ENCODE measurements at places on chromosomes 2 and 18.

- no peak for DNase-seq
Observed at GRCh38 chr18:63890237-63890949, 2.9 kb downstream of the SERPINB2 start.

DNA sequence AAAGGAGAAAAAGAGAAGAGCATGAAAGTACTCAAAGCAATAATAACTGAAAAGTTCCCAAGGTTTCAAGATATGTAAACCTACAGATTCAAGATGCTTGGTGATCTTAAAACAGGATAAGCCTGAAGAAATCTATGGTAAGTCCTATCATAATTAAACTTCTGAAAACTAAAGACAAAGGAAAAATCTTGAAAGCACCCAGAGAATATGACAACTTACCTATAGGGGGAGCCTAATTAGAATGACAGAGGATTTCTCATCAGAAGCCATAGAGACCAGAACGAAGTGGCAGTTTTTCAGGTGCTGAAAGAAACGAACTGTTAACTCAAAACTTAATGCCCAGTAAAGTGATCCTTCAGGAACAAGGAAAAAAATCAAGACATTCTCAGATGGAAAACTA lies 59.7 kb downstream of the XDH start:
- DNase-seq = no peak

- DNase-seq = peak; percentile 31
Observed at GRCh38 chr18:63339920-63340484, 20.4 kb upstream of the BCL2 start.

- no peak for DNase-seq
Observed at GRCh38 chr18:21833604-21834298, 93.2 kb downstream of the MIB1 start.

DNA sequence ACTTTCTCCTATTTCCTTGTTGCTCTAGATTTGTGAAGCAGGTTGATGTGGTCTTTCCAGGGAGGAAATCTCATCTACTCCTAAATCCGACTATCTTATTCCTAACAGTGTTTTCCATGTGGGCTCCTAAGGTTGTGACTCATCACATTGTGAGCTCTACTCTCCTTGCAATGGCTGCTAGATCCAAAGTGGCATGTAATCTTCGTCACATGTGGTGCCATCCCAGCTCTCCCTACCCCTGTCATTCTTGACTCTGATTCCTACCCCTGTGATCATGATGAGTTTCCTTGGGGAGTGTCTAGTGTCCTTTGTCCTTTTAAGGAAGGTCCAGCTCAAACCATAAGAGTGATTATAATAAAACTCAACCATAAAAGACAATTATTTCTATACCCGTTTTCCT lies 47.3 kb upstream of the GULP1 start:
- DNase-seq = no peak

DNA sequence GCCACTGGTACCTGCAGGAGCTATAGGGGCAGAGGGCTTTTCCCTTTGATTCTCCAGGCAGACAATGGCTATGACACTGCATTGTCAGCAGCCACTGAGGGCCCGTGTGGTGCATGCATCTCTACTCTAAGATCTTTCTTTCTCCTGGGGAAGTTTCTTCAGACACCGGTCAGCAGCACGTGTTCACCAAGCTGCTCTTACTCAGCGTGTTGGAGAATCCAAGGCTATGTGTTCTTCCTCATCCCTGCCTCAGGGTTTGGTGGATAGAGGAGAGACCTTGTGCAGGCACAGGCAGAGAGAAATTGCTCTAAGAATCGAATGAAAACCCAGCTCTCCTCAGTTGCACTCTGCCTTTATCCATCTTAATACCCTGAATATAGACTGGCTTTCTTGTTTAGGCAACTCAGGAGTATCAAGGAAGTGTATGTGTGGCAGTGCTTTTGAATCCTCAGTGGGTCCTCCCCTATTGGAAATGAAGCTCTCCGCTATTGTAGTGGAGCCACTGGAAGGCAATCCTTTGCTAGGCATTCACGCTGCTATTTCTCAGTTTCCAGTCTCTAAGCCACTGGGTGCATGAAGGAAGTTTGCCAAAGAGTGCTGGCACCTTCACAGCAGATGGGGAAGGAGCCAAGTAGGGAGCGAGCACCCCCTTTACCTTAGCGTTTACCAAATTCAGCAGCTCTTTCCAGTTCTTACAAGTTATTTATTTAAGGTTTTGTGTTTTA lies 86.9 kb upstream of the EML6 start:
- no peak for DNase-seq

- no peak for DNase-seq
Observed at GRCh38 chr2:226497146-226497909, 302.3 kb downstream of the IRS1 start.

GRCh38 chr2:136381722-136382633 lies 264.0 kb upstream of the CXCR4 start:
- no peak for DNase-seq

- DNase-seq = no peak
Observed at GRCh38 chr18:75880925-75881504, 453.5 kb upstream of the SMIM21 start.

DNA sequence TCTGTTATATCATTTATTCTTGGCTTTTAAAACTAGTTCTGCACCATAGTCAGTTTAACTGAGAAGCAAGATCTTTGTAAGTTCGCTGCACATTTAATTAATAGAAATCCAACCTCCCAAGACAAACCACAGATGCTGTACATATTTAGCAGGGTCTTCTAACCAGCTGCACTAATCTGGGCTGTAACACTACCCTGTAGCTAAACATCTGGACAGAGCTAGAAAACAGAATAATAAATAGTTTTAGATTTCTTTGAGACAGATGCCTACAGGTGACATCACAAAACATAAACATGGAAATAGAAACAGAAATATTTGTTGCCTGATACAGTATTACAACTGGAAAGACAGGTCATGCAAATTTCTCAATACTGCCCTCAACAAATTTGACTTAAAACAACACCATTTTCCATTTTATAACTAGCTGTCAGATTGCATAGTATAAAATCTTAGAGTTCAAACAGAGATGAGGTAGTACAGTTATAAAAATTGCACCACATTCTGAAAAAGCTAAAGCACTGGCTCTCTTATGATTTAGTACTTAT lies 315.1 kb downstream of the NR4A2 start:
- DNase-seq = no peak

DNA sequence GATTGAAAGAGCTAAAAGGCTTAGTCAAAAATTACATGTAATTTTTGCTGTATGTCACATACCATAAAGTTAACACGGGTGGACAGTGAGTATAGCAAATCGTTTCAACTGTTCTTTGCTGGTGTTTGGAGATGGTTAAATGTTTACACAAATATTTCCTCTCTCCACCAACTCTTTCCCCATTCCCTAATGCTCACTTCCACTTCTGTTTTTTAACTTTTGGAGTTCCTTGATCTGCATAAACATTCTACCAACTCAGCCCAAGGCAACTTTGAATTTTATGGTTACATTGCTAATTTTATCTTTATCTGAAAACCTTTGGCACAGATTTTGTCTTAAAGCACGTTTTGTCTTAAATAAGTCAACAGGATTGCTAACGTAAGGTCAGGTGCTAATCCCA lies 1.9 kb upstream of the SPOPL start:
- no peak for DNase-seq

GRCh38 chr2:156005531-156005930 lies 327.0 kb downstream of the NR4A2 start:
- DNase-seq = no peak

DNA sequence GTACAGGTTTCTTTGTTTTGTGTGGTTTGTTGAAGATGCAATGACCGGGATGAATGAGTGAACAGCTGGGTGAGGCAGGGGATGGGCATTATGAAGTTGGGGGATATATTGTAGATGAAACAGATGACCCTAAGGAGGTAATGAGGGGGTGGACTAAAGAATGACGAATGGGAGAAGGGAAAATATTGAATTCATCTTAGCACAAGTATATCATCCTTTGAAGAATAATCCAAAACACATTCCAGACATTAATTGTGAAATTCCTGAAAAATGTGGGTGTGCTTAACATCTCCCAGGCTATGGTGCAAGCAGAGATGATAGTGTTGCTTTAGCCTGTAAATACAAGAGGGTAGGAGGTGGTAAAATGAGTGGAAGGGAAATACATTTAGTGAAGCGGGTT lies 5.8 kb downstream of the CRIM1 start:
- DNase-seq = no peak

DNA sequence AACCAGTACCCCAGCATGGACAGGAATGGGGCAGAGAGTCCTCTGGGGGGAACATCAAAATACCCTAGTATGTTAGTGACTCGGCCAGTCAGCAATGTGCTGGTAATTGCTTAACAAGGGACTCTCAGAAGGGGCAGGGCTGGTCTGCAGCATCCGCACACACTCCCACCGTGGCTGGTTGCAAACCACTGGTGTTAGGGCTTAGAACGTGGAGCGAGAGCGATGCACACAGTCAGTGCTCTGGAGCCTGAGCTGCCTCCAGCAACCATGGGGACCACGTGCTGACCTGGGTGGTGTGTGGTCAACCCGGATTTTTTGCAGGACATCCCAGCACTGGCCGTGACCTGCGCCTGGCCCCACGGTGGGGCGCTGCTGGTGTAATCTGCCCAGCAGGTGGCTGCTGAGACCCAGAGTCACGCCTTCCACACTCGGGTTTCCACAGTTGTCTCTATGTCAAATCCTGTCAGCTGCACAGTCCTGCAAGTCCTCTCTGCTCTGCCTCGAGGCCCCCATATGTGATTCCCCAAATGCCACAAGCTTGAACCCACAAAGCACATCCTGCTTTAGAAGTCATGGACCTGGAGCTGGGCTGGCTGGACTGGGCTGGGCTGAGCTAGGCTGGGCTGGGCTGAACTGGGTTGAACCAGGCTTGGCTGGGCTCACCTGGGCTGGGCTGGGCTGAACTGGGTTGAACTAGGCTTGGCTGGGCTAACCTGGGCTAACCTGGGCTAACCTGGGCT lies 50.6 kb upstream of the GPC1 start:
- no peak for DNase-seq

GRCh38 chr18:9535430-9535991 lies 60.2 kb downstream of the RALBP1 start:
- no peak for DNase-seq

- DNase-seq = no peak
Observed at GRCh38 chr2:175804122-175804521, 197.9 kb downstream of the LNPK start.

DNA sequence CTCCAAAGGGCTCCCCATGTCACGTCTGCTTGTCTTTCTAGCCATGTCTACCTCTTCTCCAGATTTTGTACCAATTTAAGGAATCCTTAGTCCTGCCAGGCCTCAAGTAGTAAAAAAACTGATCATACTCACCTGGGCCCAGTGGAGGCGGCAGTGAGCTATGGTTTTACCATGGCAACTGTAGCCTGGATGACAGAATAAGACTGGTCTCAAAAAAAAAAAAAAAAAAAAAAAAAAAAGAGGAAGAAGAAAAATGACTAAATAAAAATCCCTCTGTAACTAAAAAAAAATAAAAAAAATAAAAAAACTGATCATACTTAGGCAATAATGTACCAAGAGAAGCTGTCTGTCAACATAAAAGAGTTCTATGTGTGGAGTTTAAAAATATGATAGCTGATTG lies 221.6 kb downstream of the NR4A2 start:
- DNase-seq = no peak

- no peak for DNase-seq
Observed at GRCh38 chr2:3409627-3410170, 30.2 kb downstream of the TRAPPC12 start.

GRCh38 chr2:226799211-226799975 lies at the start of gene IRS1:
TSS of gene IRS1 (minus strand) at chr2:226799820. CDS start at chr2:226798738, 1,082 bp downstream.
- peak; percentile 70 for DNase-seq

DNA sequence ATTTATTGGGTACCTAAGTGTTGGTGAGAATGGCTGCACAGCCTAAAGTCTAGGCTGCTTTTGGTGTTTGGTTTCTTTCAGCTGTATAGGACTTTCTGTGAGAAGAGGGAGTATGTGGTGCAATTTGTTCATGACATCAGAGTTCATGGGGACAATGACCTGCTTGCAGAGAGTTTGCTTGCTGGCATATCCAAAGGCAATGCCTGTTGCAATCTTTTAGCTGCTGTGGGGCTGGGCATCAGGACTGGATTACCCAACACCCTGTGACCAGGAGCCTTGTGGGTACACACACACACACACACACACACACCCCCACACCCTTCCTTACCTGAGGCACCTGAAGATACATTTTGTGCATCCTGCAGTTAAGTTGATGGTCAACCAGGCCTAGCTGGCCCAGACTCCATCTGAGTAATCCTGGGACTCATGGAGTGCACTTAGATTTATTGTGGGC lies 68.4 kb downstream of the LIPG start:
- no peak for DNase-seq

GRCh38 chr2:98663511-98664090 lies 55.2 kb downstream of the UNC50 start:
- no peak for DNase-seq

DNA sequence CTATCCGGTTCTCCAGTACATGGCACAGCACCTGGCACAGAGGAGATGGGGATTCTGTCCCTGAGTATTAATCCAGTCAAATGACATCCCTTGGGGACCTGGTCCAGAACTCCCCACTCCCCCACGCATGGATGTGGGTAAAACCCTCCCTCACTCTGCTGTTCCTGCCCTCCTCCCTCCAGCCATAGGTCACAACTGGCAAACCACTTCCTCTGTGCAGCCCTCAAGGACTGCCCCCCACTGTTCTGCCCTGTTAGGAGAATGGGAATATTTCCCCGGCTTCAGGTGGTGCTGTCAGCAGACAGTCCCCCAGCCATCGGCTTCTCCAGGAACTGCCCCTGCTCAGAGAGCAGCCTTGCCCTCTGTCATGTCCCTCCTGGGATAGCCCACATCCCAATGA lies 1.5 kb upstream of the TFCP2L1 start:
- DNase-seq = no peak

DNA sequence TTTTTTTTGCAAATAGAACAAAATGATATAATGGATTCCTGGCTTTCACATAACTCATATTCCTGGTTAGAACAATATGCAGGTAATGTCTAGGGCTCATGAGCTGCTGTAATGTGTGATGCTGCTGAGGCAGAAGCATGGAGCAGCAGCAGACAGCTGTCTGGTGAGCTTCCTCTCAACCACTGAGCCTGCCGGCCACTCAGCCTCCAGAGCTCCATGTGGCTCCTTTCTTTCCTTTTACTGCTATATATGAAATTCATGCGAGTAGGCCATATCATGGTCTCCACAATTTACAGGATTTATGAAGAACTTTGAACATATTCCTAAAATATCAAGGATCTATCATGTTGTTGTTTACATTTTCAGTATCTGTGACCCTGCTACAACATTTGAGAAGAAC lies 120.9 kb downstream of the MEP1B start:
- DNase-seq = no peak

DNA sequence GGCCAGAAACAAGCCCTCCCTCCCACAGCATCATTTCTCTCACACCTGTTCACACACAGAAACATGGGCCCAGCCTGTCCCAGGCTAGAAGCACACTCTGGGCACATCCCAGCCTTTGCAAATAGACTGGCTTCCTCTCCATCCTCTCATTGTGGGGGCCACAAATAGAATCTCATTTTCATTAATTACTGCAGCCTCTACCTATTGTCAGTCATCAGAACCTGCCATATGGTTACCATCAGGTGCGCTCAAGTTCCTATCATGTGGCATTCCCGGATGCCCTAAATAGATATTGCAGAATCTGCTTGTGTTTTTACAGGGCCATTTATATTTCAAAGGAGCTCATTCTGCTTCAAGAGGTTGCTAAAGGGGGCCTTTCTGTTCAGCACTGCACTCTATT lies 460.7 kb downstream of the BCL11A start:
- DNase-seq = no peak

GRCh38 chr2:199812493-199812892 lies 38.5 kb downstream of the FTCDNL1 start:
- DNase-seq = no peak

- no peak for DNase-seq
Observed at GRCh38 chr2:39667104-39667885, 1.6 kb downstream of the TMEM178A start.

Data from hypothalamus (tissue), 51 donors.